ENCODE measurements at places on chromosomes 6 and 20.

DNA sequence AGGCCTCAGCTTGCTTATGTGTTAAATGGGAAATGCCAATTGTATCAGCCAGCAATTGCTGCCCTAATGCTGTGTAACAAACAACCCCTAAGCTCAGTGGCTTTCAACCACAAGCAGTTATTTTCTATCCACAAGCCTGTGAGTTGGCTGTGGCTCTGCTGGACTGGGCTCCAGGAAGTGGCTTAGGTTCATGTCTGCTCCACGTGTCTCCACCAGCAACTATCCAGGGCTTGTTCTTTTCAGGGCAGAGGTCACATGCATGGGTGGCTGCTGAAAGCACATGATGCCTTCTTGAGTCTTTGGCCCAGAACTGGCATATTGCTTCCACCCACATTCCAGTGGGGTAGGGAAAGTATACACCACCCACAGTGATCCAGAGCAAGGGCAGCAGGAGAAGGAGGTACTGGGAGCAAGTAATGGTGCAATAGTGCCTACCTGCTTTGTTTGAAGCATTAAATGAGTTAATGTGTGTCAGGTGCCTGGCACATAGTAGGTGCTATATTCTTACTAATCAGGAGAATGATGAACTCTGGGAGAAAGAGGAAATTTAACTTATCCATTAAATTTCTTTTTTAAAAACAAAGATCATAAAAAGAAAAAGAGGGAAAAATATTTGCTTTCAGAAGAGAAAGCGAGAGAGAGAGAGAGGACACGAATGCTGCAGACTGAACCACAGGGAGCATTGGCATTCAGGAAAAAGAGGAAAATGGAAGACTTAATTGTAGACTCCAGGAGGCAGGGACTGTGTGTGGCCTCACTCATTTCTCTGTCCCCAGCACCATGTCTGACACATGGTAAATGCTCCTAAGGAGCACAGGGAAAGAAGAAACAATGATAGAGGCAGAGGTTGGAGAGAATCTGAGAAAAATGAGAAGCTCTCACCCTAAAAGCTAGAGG is 25.2 kb upstream of the RNF24 start:
- no peak for DNase-seq

DNA sequence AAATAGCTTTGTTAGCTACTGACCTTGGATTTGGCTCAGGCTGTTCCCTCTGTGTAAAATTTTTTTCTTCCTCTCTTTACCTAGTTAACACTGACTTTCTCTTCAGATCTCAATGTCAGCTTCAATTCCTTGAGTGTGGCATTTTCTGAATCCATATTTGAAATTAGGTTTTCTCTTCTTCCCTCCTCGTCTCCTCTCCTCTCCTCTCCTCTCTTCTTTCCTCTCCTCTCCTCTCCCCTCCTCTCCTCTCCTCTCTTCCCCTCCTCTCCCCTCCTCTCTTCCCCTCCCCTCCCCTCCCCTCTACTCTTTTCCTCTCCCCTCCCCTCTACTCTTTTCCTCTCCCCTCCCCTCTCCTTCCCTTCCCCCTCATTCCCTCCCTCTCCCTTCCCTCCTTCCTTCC is 453.3 kb downstream of the BMP2 start:
- DNase-seq: no peak

DNA sequence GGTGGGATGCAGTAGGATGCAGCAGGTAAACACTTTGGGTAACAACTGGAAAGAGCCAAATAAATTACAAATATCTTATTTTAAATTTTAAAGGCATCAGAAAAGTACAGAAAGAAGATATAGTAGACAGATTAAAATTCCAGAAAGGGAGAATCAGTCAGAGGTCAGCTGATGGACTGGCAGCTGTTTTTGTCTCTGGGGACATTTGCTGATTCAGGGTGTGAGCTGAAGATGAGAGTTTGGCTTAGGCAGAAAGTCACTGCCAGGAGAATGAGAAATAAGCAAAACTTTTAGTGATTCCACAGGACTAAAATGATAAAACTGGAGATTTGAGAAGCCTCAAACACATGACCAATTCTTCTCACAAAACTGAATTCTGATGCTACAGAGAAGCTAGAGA is 39.5 kb downstream of the AHI1 start:
- no peak for DNase-seq

DNA sequence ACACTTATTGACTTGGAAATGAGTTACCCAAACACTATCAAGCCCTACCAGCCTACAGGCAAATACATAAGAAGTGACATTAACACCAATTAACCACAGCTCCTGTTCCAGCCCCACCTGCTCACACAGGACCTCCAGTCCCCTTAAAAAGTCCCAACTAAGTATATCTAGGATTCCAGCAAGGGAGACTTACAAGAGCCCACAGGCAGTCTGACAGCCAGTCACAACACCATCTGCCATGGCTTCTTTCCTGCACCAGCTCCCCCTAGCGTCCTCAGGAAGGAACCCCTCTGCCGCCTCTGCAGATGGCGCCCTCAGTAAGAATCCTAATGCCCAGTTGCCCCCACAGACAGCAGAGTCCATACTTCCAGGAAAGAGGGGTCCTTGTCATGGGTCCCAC is 122.1 kb downstream of the HIVEP2 start:
- DNase-seq: no peak

DNA sequence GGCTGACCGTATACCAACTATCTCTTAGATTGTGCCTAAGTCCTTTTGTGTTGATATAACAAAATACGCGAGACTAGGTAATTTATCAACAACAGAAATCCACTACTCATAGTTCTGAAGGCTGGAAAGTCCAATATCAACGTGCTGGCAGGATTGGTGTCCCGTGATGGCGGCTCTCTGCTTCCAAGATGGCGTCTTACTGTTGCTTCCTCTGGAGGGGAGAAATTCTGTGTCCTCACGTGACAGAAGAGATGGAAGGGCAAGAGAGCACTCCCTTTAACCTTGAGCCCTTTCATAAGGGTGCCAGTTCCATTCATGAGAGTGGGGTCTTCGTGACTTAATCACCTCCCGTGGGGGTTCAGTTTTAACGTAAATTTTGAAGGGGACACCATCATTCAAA is 28.1 kb downstream of the RNF144B start:
- DNase-seq: no peak

Measured in hepatocyte (in vitro differentiated cells).